Activated gamma-delta T cell treated with anti-CD3 and anti-CD28 coated beads, Interleukin-2, amount 50 U/mL, for 16 hours (primary cell): ENCODE measurements at places on chromosomes 6 and 20.

- DNase-seq: no peak
Observed at GRCh38 chr20:32549842-32550241, 35.3 kb downstream of the NOL4L start.

DNA sequence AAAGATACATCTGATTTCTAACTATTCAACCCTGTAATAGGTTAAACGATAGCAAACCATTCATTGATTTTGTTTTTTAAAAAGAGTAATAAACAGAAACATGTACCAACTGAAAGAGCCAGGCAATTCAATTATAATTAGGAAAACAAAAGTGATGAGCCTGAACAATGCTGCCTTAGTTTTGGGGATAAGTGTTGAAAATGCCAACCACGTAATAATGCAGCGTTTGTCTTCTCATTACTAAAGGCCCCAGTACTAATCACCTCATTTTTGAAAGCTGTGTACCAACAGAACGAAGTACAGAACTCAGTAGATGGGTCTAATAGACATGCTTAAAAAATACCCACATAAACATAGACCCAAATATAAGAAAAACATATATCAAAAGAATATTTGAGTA, 663.6 kb upstream of the CHD6 start:
- DNase-seq: no peak

- peak; percentile 35 for DNase-seq
Observed at GRCh38 chr20:50575865-50576720, 65.9 kb downstream of the PTPN1 start.

DNA sequence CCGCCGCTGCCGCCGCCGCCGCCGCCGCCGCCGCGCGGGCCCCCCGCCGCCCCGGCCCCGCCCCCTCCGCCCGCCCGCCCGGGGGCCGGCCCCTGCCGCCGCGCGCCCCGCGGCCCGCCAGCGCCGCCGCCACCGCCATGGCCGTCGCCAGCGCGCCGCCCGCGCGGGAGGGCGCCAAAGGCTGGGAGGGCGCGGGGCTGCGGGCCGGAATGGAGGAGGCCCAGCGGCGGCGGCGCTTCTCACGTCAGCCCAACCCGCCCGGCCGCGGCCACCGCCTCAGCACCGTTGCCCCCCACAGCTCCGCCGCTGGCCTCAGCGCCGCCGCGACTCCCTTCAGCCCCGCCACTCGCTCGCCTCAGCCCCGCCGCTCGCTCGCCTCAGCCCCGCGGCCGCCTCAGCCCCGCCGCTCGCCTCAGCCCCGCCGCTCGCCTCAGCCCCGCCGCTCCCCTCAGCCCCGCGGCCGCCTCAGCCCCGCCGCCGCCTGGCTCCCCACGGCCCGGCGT, 258 bp downstream of the PHF10 start:
- DNase-seq: no peak

DNA sequence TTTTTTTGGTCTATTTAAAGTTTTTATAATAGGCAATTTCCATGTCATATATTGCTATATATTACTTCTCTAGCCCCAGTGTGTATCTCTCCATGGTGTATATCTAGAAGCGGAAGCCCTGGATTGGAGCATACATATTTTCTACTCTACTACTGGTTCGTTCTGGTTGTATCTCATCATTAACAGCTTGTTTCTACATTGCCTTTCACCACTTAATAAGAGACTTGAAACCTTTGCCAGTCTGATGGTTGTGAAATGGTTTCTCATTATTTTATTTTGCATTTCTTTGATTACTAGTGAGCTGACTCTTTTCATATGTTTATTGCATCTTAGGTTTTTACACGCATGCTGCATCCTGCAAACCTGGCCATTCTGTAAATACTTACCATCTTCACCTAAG, 3.6 kb downstream of the DSTN start:
- no peak for DNase-seq

DNA sequence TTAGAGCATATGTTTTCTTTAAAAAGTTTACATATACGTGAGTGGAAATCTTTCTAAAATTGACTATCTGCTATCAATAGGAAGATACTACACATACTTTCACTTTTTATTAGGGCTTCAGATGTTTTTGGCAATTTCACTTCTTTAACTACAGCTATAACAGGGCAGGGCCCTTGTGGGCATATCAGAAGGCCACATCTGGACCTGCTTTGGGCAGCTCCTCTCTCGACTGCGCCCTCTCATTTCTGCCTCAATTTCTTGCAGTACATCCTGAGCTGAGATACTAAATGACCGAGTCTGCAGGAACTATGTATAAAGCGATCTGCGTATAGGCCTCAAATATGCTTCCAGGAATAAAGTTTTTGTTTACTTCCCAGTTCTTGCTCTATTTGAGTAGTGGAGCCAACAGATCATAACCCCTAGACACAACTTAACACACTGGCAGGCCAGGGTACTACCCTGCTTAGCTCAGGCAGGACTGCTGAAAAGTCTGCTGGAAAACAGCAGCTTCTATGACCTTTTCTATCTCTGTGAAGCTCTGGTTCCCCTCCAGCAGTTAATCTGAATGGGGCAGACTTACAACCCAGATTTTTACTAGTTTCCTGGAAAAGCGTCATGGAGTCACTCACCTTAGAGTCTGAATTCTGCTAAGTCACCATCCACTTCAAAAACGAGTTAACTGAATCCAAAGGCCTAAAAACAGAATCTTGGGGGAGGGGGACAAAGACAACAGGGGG, 12.7 kb downstream of the GCLC start:
- no peak for DNase-seq

GRCh38 chr6:80543598-80544222, 437.2 kb downstream of the BCKDHB start:
- no peak for DNase-seq

GRCh38 chr6:90820436-90820835, 233.6 kb upstream of the MAP3K7 start:
- no peak for DNase-seq
